ENCODE measurements at places on chromosomes 1 and 21.
A peak's percentile ranks its signal among the peaks of the same experiment; 100 is the strongest.

DNA sequence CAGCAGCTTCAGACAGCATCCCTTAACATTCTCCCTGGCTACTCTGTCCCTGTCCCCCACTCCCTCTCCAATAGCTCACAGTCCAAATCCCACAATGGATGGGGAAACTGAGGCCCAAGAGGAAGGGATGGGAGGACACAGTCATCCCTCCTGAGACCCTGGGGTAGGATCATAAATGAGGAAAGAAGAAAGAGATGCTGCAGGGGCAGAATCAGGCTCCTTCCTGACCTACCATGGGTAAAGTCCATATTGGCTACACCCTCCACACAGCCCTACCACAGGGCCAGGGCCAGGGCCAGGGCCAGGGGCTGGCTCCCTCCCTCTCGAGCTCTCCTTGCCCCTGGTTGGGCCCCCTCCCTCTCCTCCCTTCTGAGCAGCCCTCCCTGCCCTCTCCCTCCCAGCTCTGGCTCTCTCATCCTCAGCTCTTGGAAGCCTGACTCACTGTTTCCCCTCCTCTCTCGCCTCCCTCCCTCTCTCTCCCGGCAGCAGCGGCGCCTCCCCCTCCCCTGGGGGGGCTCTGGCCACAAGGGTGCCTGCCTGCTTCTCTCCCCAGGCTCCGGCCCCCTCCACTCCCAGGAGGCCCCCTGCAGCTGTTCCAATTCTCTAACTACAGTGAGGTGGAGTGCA is 4.9 kb downstream of the AHDC1 start:
- DNase-seq: peak; percentile 89

DNA sequence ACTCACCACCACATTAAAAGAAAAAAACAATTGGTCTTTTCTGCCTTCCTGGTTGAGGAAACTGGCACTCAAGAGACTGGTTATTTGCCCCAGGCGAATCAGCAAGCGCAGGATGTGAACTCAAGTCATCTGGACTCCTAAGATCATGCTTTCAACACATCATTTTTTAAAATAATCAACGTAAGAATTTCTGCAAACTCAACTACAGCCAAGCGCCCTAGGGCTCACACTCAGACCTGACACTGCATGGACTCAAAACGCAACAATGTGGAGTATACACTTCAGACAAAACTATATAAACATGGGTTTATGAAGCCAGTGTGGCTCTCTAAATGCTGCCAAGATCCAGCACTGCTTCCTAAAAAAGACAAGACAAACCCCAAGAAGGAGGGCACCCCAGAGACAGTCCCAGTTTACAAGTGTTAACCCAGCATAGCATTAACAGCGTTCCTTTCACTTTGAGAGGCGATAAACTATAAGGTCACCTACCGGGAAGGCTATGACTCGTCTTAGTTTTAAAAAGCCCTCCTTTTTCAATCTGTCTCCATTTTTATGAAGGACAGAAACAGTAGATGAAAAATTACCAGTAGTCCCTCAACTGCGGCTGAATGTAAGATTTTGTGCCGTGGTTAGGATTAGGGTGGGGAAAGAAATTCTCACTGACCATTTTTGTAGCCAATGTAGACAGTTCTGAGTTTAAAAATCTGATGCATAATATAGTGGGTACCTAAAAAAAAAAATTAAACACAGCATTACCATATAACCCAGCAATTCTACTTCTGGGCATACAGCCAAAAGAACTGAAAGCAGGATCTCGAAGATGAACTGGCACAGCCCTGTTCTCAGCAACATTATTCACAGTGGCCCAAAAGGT is 54.8 kb downstream of the SIPA1L2 start:
- DNase-seq: no peak

DNA sequence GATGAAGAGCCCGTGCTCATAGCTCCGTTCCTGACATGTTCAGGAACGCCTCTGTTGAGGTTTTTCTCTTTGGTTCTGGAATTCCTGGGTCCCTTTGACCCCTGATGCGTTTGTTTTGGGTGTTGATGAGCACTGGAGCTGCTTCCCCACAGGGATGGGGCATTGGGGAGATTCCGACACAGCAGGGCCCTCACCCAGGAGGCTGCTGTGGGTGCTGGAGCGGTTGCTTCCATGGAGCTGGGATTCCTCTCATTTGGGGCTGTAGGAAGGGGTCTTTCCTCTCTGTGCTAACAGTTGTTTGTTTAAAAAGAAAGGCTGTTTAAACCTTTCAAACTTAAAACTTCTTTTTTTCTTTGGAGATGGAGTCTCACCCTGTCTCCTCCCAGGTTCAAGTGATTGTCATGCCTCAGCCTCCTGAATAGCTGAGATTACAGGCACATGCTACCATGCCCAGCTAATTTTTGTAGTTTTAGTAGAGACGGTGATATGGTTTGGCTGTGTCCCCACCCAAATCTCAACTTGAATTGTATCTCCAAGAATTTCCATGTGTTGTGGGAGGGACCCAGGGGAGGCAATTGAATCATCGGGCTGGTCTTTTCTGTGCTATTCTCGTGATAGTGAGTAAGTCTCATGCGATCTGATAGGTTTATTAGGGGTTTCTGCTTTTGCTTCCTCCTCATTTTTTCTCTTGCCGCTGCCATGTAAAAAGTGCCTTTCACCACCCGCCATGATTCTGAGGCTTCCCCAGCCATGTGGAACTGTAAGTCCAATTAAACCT is 48.9 kb downstream of the SKI start:
- no peak for DNase-seq

GRCh38 chr1:31182352-31182751 is 57.3 kb downstream of the NKAIN1 start:
- DNase-seq: peak; percentile 90

DNA sequence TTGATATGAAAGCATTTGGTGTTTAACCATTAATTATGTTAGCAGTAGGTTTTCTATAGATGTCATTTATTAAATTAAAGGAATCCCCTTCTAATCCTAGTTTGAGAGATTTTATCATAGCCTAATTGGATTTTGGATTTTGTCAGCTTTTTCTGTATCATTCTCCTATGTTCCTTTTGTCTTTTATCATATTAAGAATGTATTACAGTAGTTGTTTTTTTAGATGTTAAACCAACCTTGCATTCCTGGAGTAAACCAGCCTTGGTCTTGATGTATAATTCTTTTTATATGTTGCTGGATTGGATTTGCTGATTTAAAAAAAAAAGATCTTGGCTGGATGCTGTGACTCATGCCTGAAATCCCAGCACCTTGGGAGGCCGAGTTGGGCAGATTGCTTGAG is 5.6 kb downstream of the SETDB1 start:
- DNase-seq: no peak

- peak; percentile 59 for DNase-seq
These were observed 6.5 kb downstream of the INSRR start for GRCh38 chr1:156852418-156852874.

DNA sequence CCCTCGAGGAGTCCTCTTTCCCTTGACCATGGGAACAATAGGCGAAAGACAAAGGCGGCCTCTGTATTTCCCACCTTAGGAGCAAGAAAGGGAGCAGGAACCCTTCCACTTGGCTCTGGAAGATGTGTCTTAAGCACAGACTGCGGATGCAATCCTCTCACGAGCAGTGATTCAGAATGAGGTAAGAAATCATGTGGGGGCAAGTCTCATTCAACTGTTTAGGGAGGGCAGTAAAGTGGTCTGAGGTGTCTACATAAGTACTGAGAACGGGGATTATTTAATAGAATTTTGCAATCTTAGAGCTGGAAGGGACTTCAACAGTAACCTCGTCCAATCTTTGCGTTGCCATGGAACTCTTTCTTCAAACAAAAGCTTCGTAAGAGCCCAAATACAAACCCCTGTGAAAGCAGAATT is 1.6 kb upstream of the DYRK3 start:
- no peak for DNase-seq

DNA sequence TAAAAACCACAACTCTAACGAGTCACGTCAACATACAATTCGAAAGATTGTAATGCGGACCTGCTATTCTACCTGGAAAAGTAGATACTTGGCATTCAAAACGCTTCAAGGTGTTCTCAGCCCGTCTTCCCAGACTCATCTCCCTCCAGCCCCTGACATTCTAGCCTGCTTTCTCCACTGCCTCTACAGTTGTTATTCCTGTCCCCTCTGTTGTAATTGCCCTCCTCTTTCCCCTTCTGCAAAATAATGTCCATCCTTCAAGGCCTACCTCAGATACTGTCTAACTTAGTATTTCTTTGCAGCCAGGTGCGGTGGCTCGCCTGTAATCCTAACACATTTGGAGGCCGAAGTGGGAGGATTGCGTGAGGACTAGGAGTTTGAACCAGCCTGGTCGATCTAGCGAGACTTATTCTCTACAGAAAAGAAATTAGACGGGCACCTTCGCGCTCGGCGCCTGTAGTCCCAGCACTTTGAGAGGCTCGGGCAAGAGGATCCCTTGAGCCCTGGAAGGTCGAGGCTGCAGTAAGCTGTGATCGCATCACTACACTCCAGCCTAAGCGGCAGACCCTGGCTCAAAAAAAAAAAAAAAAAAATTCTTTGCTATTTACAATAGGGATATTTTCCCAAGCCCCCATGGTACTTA is 756 bp upstream of the RBM34 start:
- DNase-seq: no peak

DNA sequence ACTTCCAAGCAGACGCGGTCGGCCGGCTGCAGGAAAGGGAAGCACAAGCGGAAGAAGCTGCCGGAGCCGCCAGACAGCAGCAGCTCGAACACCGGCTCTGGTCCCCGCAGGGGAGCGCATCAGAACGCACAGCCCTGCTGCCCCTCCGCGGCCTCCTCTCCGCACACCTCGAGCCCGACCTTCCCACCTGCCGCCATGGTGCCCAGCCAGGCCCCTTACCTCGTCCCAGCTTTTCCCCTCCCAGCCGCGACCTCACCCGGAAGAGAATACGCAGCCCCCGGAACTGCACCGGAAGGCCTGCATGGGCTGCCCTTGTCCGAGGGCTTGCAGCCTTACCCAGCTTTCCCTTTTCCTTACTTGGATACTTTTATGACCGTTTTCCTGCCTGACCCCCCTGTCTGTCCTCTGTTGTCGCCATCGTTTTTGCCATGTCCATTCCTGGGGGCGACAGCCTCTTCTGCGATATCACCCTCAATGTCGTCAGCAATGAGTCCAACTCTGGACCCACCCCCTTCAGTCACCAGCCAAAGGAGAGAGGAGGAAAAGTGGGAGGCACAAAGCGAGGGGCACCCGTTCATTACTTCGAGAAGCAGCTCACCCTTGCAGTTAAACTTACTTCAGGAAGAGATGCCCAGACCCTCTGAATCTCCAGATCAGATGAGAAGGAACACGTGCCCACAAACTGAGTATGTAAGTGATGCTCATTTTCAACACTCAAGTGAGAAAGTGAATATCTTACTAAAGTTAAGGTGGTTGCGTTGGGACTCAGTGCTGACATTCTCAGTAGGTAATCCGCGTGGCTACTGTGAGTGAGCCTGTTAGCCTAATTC is 25.5 kb downstream of the UTS2 start:
- DNase-seq: peak; percentile 53

- no peak for DNase-seq
These were observed 15.7 kb upstream of the RCAN1 start for GRCh38 chr21:34630536-34631143.

GRCh38 chr21:30337772-30338171 is 278 bp upstream of the KRTAP27-1 start:
- no peak for DNase-seq

- DNase-seq: no peak
These were observed 70.9 kb upstream of the S1PR1 start for GRCh38 chr1:101165954-101166353.

- DNase-seq: no peak
These were observed 30.1 kb downstream of the AVPR1B start for GRCh38 chr1:206087091-206087490.

DNA sequence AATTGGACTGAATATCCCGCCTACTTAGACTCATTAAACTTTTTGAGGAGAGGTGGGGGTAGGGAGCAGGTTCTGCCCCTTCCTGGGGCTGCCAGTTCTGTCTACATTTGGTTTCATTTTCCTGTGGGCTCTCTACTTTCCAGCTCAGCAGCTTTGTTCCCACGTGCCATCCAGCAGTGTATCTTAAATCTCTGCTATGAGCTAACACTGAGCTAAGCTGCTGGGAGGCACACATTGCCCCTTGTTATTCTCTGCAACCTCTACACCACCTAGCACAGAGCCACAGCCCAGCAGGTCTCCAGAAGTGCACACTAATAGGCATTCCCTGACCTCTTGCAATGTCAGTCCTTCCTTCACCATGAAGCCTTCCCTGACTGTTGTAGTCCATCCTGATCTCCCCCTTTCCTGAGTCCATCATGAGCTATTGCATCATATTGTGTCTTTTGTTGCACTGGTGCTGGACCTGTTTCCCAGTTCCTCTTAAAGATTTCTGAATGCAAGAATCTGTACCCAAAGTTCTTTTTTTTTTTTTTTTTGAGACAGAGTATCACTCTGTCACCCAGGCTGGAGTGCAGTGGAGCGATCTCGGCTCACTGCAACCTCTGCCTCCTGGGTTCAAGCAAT is 28.7 kb upstream of the NRDC start:
- no peak for DNase-seq

DNA sequence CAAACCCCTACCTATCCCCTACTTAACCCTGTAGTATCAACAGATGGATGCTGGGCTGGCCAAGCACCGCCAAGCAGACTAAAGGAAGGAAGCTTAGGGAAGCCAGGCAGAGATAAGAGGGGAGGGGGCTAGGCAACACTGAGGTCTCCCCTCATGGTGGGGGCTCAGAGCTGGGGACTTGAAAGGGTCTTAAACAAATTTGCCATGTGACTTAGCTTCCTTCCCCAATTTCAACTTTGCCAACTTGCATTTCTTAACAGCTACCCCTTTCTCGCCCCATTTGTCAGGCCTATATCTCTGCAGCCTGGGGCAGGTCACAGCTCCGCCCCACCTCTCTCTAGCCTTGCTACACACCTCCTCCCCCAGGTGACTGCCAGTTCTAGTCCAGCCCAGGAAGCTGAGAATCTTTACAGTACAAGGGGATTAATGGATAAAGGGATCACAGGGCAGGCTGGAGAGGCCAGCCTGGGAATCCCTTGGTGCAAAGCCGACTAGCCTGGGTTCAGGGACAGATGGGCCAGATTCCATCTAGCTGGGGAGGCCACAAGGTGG is 3.4 kb downstream of the KIF21B start:
- no peak for DNase-seq

DNA sequence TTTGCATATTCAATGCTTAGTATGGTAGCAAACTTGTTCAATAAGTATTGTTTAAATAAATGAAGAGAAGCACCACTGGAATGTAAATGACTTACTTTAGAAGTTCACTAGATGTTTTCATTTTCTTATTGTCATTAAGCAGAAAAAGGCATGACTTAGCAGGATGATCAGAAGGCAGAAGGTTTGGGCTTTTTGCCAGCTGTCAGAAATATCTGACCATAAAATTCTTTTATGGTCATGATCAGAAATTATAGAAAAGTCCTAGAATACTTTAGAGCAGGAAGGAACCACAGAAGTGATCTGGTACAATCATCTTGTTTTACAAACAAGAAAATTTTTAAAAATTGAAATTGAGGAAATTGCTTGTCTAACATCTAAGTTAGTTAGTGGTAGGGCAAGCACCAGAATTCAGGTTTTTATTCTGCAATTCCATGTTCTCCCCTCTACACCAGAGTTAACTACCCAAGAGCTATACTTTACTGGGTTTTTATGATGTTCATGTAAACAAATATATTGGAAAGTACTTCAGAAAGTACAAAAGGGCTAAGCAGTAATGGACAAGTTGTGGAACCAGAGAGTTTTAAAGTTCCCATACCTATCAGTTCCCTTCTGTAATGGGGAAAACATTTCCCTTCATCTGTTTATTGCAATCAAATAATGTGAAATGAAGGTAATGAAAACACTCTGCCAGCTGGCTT is 10.1 kb downstream of the FMO5 start:
- DNase-seq: no peak
